ENCODE measurements at places on chromosomes 3 and 15.
A peak's percentile ranks its signal among the peaks of the same experiment; 100 is the strongest.

DNA sequence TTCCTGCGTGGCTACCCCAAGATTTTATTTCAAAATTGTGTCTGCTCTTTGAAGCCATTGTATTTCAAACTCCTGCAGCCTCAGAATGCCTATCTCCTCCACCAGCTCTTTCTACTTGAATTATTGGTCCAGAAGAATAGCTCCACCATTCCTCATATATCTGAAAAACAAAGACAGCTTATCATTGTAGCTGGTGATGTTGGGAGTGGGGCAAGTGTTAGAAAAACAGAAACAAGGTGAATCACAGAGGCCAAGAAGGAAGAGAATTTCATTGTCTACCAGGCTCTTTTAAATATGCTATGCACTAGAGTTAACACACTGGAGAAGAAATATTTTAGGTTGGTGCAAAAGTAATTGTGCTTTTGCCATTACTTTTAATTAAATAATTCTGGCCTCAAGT, 307.9 kb upstream of the ROPN1 start:
- no peak for DNase-seq

DNA sequence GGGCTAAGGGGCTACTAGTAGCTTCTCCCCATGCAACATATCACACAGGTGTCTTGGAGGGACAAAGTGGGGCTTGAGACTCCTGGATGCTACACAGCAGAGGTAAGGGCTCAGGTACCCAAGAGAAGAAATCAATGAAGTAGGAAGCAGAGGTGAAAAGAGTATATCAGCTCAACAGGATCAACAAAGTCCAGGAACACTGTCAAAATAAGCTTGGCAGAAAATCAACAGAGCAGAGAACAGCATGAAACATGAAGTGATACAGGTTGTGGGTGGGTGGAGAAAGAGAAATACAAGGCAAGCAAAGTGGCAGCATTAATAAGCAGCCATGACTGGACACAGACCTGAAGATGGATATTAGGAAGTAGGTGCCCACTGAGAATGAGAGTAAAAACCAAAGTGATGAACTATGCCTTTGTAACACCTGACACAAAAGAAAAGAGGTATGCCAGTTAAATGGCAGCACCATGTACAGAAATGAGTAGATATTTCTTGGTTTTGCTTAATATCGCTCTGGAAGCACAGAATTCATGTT, 637.4 kb downstream of the FHIT start:
- DNase-seq = no peak

DNA sequence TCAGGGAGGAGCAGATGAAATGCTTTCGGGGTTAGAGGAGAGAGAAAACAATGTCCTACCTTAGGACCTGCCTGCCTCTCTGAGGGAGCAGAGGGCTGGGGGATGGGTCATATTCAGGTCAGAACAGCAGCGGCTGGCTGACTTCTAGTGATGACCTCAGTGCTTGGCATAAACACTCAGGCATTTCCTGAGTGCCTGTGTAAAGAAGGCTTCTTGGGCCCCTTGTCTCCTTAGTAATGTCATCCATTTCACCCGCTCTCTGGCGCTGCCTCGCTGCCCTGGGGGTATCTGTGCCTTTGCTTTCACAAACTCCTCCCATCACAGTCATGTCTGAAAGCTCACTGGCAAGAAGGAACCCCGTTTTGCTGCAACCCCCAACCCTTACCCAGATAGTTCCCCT, 82.9 kb upstream of the GSK3B start:
- peak; percentile 21 for DNase-seq

DNA sequence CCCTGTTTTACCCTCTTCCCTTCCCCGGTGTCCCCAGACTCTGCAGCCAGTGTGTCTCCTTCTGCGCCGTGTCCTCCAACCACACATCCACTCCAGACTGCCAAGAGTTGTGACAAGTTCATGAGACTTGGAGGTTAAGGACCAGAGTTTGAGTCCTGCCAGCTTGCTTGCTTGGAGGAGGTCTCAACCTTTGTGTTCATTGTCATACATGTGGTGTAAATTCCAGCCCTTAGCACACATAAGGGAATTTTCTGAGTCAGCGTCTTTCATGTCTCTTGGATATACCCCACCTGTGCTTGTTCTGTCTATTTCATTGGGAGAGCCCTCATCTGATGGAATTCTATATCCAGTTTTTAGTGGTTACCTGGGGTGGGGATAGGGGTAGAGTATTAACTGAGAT, 13.3 kb downstream of the CORO2B start:
- no peak for DNase-seq

DNA sequence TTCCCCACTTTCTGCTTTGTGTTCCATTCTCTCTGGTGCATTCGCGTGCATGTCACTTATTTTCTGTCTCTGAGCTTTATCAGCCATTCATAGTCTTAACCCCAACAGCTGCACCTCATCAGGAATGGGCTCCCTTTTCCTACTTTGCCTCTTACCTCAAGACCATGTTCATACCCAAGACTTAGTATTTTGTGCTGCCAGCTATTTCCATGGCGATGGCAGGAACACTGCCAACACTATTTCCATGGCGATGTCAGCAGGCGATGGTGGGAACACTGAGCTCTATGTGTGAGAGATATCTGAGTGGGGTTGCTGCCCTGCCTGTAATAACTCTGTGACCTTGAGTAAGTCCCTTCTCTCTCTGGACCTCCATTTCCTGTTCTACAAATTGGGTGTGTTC, 5.5 kb downstream of the ZNF35 start:
- no peak for DNase-seq

DNA sequence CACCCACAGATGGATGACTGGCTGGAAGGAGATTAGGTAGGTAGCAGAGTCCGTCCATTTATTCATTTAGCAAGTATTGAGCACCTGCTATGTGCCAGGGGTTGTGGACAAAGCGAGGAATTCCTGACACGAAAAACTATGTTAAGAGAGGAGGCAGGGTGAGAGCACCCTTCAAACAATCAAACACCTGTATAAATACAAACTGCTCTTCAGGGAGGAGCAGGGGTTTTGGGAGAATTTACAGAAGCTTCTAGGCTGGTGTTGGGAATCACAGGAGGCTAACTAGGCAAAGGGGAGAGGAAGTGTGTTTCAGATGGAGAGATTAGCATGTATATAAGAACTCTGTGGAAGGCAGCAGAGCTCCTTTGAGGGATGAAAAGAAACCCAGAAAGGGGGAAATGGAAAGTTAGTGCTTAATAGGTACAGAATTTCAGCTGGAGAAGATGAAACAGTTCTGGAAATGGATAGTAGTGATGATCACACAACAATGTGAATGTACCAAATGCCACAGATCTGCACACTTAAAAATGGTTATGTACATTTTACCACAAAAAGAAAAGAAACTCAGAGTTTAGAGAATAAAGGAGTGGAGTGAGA, 805 bp upstream of the SEC22C start:
- no peak for DNase-seq

DNA sequence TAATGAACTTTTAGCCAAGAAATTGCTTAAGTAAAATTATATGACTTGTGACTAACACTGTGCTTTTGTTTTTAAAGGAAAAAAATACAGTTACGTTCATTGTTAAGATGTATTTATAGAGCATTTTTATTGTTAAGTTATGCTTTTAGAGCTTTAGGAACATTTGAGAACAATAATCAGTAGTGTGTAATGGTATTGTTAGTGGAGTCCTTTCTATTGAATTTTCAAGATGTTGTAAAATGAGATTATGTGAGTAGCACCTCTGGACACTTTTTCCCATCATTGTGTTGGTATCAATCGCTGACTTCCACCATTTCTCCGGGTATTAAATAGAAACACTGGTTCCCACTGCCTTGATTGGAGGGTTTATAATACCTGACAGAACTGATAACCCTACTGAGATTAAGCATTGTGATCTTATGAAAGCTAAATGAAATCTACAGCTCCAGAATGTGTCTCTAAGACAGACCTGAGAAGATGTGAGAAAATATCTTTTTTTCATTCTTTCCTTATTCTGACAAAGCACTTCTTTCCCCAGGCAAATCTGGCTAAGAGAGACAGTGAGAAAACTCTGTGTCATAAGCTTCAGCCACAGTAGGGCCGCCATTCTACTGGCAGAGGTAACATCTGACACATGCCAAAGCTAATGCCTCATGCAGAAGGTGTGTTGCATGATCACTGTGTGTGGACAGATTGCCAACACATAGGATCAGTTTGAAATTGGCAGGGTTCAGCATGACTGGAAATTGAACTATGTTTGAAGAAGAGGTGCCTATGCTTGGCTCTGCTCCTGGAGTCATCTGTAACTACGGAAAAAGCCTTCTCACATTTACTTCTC, 610.8 kb downstream of the MECOM start:
- DNase-seq = no peak

GRCh38 chr3:57961177-57961827, 46.9 kb upstream of the FLNB start:
- no peak for DNase-seq

- DNase-seq = no peak
Measured at GRCh38 chr3:70383360-70383831, 71.0 kb upstream of the MDFIC2 start.

- no peak for DNase-seq
Measured at GRCh38 chr3:6935970-6936369, 75.1 kb downstream of the GRM7 start.

DNA sequence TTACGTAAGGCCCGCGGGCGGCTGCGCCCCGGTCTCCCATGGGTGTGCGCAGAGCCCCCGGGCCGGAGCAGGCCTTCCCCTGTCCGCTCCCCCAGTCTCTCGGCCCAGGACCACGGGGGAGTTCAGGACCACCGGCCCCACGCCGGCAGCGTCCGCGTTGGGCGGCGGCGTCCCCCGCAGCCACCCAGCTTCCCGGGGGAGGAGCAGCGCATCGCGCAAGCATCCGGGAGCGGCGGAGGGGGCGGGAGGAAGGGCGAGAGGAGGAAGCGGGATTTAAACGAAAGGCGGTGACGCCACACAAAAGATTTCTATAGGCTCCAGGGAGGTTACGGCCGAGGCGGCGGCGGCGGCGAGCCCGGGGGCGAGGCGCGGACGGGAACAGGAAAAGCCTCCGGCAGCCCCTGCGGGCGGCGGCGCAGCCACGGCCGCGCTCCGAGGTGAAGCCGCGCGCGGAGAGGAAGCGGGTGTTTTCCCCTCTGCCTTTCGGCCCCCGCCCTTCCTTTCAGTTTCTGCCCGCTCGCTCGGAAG, at the start of gene TLNRD1:
TLNRD1 (plus strand) TSS at position 300 of the 528 bp plus-strand sequence. CDS start 1,349 bp downstream, outside the sequence.
- peak; percentile 84 for DNase-seq

- DNase-seq = peak; percentile 52
Measured at GRCh38 chr3:99659032-99659431, 20.6 kb downstream of the COL8A1 start.

GRCh38 chr3:8619548-8619947, 25.1 kb downstream of the SSUH2 start:
- DNase-seq = no peak

DNA sequence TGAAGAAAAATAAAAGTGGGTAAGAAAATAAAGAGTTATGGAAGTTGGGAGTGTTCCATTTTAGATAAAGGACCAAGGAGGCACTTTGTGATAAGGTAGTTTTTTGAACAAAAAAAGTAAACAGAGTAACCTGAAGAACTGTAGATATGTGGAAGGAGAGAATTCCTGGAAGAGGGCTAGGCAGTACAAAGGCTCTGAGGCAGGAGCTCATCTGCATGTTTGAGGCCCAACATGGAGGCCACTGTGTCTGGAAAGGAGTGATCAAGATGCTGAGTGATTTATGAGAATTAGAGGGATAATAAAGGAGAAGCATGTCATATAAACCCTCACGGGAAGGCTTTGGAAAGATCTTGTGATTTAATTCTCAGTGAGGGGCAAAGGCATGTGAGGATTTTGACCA, 126.5 kb downstream of the DTWD1 start:
- no peak for DNase-seq

DNA sequence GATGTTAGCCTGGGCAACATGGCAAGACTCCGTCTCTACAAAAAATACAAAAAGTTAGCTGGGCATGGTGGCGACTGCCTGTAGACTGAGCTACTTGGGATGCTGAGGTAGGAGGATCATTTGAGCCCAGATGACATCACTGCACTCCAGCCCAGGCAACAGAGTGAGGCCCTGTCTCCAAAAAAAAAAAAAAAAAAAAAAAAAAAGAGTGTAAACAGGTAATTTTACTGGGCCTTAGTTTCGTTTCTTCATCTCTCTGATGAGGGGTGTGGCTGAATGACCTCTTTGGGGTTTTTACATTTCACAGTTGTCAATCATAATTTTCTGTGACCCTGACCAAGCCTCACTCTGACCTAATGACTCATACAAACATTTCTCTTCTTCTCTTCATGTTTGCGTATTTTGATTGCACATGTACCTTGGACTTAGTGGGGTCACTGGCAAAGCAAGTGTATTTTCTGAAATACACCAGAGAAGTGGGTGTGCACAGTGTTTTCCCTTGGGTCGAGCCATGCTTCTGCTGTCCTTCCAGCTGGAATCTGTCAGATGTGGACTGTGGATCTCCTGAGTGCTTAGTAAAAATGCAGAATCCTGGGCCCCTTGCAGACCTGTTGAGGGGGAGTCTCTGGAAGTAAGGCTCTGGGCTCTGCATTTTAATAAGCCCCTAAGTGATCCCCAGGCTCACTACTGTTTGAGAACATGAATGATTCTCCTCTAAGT, 140.5 kb downstream of the FNDC3B start:
- no peak for DNase-seq

GRCh38 chr3:12662593-12663400, 1.1 kb downstream of the RAF1 start:
- DNase-seq = no peak

GRCh38 chr3:161305095-161305991, 66.0 kb downstream of the SPTSSB start:
- no peak for DNase-seq

DNA sequence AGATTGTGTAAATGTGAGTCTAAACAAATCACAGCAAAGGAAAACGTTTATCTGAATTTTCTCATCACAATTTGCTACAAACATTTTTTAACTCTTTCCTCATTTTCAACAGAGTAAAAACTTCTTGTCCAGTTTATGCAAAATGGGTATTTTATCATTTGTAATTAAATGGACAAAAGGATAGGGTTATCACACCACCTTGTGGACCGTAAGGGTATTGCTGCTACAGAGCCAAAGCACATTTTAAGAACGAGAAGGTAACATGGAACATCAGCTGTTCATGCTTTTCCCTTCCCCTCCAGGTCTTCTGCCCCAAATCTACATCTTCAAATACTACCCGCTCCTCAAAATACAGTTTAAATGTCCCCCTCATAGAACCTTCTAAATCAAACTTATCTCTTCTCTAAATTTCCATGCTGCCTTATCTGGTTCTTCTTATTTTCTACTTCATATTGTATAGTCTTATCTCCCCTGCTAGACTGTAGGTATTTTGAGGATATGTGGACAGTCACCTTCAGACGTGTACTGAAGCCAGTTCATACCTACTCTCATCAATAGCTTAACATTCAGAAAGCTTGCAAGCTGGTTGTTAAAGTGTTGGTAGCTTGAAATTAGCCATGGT, 12.8 kb upstream of the SETMAR start:
- no peak for DNase-seq

DNA sequence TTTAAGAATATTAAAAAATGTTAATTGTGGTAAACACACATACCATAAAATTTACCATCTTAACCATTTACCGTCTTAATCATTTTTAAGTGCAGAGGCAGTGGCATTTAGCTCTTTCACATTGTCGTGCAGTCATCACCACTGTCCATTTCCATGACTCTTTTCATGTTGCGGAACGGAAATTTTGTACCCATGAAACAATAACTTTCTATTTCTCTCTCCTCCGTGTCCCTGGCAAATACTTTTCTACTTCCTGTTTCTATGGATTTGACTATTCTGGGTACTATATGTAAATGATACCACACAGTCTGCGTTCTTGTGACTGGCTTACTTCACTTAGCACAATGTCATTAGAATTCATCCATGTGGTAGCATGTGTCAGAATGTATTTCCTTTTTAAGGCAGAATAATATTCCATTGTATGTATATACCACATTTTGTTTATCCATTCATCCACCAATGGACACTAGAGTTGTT, 27.9 kb downstream of the AKAP13 start:
- DNase-seq = no peak

- no peak for DNase-seq
Measured at GRCh38 chr3:120067083-120067482, 27.2 kb downstream of the GSK3B start.
